Chondrocyte (in vitro differentiated cells): ENCODE measurements at places on chromosomes 3 and 15. TPM values are rescaled to one million over a fixed set of nuclear protein-coding genes. Genes with fewer than 3 reads are reported as not detected.

Gene NME9
- not detected in 3 replicates for total RNA-seq

Gene KCNAB1
- 3.0 to 3.4 TPM (median 3.3 TPM) in 3 replicates for total RNA-seq

Gene CCDC39
- total RNA-seq = not detected in 3 replicates

Gene ISLR
- 49.6 to 143 TPM (median 53.3 TPM) in 3 replicates for total RNA-seq

Gene THRB
- 3.1 to 3.8 TPM (median 3.5 TPM) in 3 replicates for total RNA-seq

Gene SLCO3A1
- 2.2 to 3.7 TPM (median 2.8 TPM) in 3 replicates for total RNA-seq

Gene CYP1A2
- not detected in 3 replicates for total RNA-seq

Gene KNSTRN
- total RNA-seq = 20.9 to 28.4 TPM (median 27.9 TPM) in 3 replicates

Gene PLSCR2
- not detected in 3 replicates for total RNA-seq

Gene AHSG
- total RNA-seq = not detected in 3 replicates

Gene MME
- 1.7 to 8.9 TPM (median 2.5 TPM) in 3 replicates for total RNA-seq

Gene GRK7
- not detected in 3 replicates for total RNA-seq

Gene MAP3K13
- 18.2 to 30.5 TPM (median 23.2 TPM) in 3 replicates for total RNA-seq

Gene DLEC1
- 0.17 to 0.29 TPM (median 0.18 TPM) in 3 replicates for total RNA-seq

Gene SKOR1
- 0.15 to 0.27 TPM (median 0.22 TPM) in 3 replicates for total RNA-seq

- DNase-seq = no peak
Measured at GRCh38 chr3:154791611-154792010, 288.5 kb upstream of the MME start.

DNA sequence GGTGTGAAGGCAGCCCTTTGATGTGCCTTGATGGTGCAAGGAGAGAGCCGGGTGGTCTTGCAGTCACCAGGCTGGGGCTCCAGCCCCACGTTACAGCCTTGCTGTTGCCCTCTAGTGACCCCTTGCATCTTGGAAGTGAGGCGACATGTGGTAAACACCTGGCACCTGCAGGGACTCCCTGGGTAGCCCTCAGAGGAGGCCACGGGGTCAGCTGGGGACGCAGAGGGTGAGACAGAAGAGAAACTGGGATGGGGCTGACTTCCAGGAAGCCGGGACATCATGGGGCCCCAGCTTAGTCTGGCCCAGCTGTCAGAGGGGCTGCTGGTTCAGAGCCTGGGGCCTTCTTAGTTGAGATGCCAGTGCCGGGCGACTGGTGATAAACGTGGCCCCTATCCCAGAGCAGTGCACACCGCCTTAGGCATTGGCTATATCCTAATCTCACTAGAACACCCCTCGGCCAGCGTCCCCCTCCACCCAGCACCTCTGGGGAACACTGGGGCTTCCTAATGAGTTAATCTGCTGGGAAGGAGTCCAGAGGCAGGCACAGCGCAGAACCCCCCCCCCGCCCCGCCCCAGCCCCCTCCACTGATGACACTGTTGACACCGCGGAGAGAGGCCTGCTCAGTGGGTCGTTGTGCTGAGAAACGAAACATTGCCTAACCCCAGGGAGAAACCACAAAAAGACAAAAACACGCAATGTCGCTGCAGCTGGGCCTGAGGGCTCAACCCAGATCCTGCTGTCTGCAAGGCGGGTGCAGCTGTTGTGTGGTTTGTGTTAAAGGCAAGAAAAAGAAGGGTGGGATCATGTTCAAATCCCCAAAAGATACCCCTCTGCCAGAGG, 60.5 kb upstream of the KLF13 start:
- peak; percentile 65 for DNase-seq

- DNase-seq = no peak
Measured at GRCh38 chr15:74863239-74864056, 9.7 kb downstream of the SCAMP2 start.

- no peak for DNase-seq
Measured at GRCh38 chr3:135329479-135329878, 534.4 kb downstream of the EPHB1 start.

DNA sequence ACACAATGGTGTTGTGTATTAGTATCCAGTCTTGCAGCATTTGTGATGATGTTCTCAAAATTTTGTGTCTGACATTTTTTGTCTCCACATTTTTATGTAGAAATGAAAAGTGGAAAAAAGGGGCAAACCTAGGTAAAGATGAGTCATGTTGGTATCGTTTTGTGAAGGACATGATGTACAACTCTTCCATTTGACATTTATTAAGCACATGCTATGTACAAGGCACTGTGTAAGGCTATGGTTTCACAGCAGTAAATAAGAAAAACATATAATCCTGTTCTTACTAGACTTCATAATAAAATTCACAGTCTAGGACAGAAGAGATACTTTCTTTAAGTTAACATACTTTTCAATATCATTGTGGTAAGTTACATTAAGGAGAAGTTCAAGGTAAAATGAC, 143.5 kb upstream of the CNTN4 start:
- DNase-seq = no peak

GRCh38 chr3:126747768-126748167, 43.7 kb downstream of the CHCHD6 start:
- DNase-seq = no peak

DNA sequence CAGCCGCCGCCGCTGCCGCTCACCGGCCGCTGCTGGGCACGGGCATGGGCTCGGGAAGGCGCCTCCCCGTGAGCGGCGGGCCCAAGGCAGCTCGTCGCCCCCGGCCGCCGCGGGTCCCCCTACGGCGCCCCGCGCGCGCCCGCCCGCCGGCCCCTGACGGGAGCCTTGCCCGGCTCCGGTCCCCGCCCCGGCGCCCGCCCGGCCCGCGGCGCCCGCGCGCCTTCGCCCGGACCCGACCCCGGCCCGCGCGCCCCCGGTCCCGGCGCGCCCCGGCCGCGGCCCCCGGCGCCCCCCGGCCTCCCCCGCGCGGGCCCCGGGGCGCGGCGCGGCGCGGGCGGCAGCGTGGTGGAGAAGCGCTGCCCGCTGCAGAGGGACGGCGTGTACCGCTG, 177.7 kb downstream of the OR4M2 start:
- no peak for DNase-seq

DNA sequence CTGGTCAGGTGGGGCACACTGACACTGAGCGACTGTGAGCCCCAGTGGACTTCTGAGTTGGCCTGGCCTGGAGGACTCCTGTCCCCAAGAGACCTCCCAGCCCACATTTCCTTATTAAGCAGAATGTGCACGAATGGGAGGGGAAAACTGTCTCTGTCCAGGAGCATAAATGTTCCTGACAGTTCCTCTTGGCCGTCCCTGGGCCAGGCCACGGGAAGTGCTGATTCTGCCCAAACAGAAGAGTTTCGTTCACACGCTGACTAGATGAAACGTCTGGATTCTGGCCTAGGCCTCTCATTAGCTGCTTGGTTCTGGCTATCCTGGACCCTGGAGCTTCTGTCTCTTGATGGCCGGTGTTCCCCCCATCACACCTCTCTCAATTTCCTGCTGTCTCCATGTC, 29.5 kb upstream of the APEH start:
- no peak for DNase-seq

GRCh38 chr3:143769616-143770015, 78.7 kb downstream of the SLC9A9 start:
- no peak for DNase-seq

DNA sequence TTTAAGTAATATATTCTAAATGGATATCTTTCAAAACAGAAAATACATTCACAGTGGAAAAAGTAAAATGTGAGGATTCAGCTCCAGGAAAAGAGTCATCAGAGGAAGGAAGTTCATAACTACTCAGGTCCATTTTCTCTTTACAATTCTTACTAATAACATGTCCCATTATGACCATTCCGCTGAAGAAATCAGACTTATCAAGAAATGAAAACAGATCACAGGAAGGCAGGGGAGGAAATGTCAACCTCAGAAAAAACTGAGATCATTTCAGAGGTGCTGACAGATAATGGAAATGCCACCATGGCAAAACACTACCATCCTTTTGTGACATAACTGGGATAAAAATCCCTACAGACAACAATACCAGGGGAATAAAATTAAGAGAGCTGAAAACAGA, 139.5 kb downstream of the MAGI1 start:
- DNase-seq = no peak

DNA sequence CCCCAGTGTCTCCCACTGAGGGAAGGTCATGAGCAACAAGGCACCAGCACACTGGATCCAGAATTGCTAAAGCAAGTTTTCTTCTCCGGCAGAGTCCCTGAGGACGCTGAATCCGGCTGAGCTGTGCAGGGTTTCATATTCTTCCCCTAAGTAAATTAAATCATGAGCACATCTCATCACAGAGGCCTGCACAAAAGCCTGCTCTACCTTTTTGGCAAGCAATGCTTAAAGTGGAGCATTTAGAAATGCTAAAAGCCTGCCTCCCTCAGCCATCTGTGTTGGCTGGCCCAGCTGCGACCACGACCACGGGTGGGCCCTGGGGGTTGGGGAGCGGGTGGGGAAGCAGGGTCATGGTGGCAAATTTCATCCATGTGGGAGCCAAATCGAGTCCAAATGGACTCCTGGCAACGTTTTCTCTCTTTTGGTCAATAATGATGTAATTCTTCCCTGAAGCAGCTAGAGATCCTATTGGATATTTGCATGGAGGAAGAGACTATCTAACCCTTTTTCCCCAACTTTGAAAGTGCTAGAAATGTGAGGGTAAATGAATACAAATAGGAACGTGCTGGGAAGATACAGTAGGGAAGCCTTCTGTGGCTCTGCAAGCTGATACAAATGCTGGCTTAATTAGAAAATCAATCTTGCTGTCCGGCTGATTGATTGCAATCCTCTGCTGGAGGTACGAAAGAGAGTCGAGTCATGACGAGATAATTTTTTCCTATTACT, 532.8 kb upstream of the TBL1XR1 start:
- DNase-seq = no peak

GRCh38 chr15:58933281-58934113, at the start of gene SLTM:
Gene SLTM (minus strand): TSS chr15:58933679. CDS start chr15:58933565, 114 bp downstream.
- DNase-seq = peak; percentile 97

DNA sequence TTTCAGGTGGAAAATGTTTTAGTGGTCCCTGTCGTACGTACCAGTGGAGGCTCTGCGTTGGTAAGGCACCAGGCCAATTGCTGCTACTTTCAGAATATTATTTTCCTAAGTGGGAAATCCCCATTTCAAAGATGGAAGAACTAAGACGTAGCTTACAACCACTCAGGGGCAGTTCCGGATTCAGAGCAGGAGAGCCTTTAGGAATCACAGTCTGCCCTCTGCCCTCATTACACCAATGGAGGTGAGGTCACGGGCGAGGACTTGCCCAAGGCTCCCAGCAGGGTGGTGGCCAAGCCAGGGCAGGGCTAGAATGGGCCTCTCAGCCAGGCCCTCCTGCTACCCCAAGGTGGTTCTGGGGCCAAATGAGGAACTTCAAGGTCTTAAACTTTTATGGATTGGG, 72.6 kb downstream of the RASGRF1 start:
- peak; percentile 51 for DNase-seq

- DNase-seq = no peak
Measured at GRCh38 chr3:15923640-15924405, 126.0 kb upstream of the ANKRD28 start.

DNA sequence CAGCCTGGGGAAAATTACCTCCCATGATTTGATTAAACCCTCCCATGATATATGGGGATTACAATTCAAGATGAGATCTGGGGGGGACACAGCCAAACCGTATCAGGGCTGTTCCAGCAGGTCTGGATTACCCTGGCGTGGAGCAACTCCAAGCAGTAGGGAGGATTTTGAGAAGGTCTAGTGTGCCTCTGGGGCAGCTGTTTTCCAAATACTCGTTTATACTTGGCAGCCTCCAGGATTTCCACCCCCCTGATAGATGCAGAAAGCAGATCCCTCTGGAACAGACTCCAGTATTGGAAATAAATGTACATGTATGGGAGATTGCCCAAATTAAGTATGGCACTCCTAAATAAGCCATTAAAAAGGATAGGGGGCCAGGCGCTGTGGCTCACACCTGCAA, 7.7 kb upstream of the IRAK2 start:
- DNase-seq = no peak

DNA sequence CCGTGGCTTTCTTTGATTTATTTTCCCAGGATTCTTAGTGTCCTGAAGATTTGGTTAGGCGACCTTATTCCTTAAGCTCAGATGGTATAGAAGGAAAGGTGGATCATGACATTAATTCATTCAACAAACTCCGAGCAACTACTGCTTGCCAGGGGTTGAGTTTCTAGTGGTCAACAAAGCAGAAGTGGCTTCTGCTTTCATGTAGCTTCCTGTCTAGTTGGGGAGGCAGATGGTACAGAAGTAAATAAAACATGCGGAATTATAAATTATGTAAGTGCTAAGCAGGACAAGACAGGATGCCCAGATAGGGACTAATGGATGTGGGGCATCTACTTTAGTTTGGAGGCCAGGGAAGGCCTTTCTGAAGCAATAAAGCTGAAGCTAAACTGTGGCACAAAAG, 15.6 kb downstream of the EEFSEC start:
- no peak for DNase-seq

GRCh38 chr3:147661916-147662315, 252.8 kb downstream of the ZIC1 start:
- DNase-seq = no peak

GRCh38 chr15:93066834-93067648, 22.0 kb downstream of the RGMA start:
- no peak for DNase-seq

DNA sequence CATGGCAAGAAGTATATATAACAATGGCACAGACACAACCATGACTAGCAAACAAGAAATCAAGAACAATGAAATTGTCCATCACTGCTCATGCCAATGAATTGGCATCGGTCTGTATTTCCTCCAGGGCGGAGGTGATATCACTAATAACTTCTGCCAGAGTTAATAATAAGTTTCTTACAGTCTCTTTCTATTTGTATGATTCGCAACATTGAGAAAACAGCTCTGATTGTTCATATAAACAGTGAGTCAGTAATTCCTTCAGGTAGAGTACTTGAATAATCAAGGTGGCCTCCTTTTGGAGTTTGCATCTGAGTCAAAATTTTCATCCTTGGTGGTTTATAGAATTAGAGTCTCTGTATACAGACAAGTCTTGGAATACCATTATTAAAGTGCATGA, 8.3 kb upstream of the SPICE1 start:
- no peak for DNase-seq

- no peak for DNase-seq
Measured at GRCh38 chr3:151383956-151384355, 597 bp downstream of the P2RY12 start.

GRCh38 chr3:14435175-14436014, 33.0 kb downstream of the SLC6A6 start:
- no peak for DNase-seq

DNA sequence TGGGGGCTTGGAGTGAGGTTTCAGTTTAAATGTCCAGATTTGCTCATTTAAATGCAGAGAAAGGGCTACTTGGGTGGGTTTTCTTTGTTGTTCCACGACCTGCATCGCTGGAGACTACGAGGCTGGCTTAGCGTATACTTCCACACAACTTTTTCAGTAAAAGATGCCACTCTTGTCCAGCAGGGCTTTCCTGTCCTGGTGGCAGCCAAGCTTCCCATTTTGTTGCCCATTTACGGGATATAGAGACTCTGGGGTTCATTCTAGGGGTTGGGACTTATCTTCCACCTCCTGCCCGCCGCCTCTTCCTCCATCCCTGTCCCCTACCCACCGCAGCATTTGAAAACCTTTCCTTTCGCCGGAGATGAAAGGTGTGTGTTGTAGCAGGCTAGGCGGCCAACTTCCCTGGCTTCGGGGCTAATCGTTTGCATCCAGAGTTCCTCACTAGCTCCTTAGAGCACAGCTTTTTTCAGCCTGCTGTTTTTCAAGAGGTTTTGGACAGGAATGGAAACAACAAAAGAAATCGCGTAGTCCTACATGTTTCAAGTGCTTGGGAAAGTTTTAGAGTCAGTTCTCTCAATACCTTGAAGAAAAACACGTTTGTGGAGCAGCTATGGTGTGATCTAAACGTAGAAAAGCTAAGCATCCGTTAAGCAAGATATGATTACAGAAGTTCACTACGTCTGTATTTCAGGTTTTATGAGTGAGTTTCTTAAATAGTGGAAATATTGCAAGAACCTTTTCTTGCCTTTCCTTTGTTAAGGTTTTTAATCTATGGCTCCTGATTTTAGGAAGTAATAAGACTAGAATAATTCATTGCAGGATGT, 843 bp downstream of the CHRNA5 start:
- DNase-seq = no peak
